ENCODE measurements at places on chromosomes 12 and 14.
A peak's percentile ranks its signal among the peaks of the same experiment; 100 is the strongest.

DNA sequence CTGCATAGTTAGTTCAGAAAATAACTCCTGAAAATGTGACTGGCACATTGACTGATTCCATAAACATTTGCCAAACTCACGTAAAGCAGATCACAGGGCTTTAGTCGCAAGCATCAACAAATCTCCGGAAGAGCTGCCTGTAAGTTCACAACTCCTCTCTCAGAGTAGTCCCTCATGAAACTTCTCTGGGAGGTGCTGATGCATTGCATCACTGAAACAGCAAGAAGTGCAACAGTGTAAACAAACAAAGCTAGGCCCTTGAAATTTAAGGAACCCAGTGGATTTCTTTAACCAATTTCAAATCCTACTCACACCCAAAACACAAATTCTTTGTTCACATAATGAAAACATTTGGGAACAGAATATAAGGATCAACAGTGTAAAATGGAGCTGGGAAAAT lies 1691.7 kb upstream of the FLRT2 start:
- DNase-seq = no peak

DNA sequence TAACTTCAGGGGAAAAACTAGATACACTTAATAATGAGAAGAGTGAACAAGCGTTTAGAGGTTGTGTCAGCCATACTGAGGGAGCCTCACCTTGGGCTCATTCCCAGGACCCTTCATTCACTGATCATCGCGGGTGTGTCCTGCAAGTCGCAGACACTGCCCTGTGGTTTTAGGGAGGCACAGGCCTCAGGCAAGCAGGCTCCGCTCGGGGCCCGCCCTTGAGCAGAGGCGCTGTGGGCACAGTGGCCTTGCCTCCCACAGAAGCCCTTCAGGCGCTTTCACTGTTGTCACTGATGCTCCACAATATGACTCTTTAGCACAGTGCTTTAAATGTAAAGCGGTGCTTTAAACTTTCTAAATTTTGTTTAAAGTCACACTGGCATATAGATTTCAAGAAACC lies 67.4 kb downstream of the DDX51 start:
- no peak for DNase-seq

GRCh38 chr12:113831016-113831415 lies 135.1 kb downstream of the RBM19 start:
- no peak for DNase-seq

DNA sequence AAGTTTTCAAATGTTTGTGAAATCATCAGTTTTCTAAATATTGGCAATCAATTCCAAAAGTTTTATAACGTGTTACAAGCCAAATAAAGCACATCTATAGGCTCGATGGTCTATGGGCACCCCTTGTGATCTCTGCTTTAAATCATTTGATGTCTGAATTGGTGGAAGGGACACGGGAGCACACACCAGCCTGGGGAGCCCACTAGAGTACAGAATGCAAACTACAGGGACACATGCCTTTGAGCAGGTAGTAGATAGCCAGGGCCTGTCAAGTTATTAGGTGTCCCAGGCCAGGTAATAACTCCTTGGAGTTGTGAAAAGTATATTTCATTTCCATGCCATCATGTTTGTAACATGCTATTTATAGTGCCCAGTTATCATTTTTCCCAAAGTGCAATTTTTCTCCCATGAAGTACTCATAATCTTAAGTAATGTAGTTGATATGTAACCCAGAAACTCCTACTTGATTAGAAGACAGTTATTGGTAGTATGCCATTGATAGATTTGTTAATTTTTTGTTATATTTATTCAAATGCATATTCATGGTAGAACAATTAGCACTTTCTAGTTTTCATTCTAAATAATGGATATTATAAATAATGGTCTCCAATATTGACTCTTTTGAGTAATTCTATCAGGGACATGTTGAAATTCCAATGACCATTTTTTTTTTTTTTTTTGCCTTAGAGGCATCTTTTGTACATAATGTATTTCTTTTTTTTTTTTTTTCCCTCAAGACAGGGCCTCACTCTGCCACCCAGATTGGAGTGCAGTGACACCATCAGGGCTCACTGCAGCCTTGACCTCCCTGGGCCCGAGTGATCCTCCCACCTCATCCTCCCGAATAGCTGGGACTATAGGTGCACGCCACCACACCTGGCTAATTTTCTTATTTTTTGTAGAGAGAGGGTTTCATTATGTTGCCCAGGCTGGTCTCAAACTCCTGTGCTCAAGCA lies 96.9 kb upstream of the FGD4 start:
- DNase-seq = no peak

- DNase-seq = no peak
Observed at GRCh38 chr12:47207340-47207717, 127.6 kb upstream of the AMIGO2 start.

GRCh38 chr14:91770185-91770584 lies 38.3 kb upstream of the CATSPERB start:
- DNase-seq = no peak

- DNase-seq = no peak
Observed at GRCh38 chr12:105836242-105836622, 302.5 kb downstream of the NUAK1 start.

- peak; percentile 28 for DNase-seq
Observed at GRCh38 chr14:21233457-21234076, 35.7 kb downstream of the HNRNPC start.

DNA sequence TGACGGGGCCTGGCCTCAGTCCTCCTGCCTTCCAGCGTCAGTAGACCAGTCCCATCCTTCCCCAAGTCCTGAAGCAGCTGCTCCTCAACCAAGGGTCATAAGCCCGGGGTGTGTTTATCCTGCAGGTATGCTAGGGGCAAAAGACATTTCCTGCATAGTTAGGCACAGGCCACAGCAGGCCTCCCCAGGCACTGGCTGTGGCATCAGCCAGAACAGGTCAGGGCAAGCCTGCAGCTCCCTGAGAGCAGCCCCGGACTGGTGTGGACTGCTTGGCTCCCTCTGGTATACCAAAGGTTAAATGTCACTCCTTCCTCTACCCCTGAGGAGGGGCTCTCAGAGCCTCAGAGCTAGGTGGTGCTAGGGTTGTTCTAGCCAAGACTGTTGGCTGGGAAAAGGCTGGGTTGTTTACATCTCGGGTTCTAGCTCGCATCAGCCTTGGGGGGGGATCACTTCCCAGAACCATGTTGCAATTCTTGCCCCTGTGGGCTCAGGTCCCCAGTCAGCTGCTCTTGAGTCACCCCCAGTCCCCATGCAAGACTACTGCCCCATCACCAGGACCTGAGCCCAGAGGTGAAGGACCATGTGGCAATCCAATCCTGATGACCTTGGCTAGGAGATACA lies 2.9 kb downstream of the MMP14 start:
- no peak for DNase-seq

Data from WERI-Rb-1 (cell line).